ENCODE measurements at places on chromosomes 6 and 20.

DNA sequence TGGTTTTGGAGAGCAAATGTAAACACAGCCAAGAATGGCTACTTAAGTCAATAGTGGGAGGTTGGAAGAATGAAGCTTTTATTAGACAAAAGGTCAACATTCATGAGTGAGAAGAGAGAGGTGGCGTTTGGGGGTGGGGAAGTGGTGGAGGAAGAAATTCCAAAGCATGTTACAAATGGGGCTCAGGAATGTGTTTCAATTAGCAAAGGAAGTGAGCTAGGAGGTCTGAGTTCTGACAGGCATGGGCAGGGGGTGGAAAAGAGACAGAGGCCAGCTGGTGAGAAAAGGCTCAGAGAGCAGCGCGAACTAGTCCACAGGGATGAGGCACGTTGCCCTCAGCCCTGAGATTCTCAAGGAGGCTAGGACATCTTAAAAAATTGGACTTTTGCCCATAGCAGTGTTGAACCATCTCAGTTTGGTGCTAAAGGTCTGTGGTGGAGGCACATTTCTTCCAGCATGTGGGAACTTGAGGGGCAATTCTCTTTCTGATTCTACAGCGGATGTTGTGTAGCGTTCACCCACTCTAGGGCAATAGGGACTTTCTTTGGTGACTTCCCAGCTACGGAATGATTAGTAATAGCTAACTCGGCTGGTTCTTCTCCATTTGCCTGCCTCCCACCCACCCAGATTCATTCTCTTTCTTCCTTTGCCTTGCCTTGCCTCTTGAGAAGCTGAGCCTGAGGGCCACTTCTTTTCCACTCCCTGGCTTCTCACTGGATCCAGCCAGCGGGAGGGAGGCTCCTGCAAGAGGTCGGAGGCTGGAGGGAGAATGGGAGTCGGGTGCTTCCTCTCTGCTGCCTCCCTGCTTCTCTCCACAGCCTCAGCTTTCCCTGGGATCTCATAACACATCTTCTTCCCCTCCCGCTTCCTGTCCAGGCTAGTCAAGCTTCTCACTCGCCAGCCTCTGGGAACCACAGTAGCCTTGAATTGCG lies 45.1 kb upstream of the NEDD9 start:
- DNase-seq: no peak

DNA sequence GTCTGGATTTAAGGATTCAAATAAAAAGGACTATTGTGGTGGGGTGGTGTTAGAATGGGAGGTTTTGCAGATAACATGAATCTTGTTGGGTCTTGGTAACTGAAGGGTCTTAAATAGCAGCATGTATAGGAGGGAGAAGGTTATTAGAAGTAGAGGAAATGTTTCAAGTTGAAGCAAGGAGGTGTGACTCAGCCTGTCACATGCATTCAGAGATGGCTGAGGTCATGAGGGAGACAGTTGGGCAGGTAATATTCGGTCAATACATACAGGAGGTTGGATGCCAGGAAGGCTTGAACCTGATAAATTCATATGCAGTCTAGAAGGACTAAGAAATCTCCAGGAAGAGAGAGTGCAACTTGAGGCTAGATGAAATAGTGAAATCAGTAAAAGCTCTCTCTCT lies 6.1 kb downstream of the KLHL31 start:
- no peak for DNase-seq

GRCh38 chr6:34680802-34681515 lies 15.6 kb downstream of the ILRUN start:
- DNase-seq: no peak

DNA sequence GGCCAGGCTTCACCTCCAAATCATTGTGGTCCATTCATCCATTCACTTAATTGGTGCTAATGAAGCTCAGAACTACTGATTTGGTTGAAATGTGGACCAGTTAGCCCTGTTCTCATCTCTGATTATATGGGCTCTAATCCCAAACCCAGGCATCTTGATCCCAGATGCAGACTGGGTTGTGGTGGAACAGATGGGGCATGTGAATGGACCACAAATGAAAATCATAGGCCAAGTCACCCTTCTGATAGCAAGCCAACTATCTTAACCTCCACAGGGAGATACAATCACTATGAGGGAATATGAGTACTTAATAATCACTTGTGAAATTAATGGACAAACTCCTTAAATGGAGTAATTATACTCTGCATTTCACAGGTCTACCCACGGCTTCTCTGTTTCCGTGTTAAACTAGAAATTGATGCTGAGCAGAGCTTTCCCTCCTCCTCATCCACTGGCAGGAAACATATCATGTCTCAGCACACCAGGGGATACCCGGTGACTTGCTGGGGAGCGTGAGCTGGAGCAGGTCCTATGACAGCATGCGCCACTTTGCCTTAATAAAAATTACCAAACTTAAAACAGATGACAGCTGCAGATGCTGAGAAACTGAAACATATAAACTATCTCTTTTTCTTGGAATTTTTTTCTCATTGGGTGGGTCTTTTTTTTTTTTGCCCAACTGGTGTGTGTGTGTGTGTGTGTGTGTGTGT lies 108.8 kb upstream of the HEY2 start:
- no peak for DNase-seq

DNA sequence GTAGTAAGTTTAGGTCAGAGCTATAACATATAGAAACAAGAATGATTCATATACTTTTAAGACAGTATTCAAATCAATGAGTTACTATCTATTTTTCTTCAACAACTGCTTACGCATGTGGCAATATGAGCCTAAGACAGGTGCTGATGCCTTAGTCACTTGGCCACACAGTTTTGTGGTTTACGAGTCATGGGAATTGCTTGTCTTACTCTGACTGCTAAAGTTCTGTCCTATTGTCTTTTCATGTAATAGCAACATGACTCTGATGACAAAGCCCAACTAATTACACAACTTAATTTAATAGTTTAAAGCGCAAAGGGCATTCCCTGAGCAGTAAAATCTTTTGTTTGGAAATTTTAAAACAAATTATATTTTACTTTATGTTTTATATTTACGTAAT lies 159.3 kb upstream of the CENPW start:
- DNase-seq: no peak

- no peak for DNase-seq
These were observed 16.5 kb upstream of the WFDC2 start for GRCh38 chr20:45452772-45453691.

DNA sequence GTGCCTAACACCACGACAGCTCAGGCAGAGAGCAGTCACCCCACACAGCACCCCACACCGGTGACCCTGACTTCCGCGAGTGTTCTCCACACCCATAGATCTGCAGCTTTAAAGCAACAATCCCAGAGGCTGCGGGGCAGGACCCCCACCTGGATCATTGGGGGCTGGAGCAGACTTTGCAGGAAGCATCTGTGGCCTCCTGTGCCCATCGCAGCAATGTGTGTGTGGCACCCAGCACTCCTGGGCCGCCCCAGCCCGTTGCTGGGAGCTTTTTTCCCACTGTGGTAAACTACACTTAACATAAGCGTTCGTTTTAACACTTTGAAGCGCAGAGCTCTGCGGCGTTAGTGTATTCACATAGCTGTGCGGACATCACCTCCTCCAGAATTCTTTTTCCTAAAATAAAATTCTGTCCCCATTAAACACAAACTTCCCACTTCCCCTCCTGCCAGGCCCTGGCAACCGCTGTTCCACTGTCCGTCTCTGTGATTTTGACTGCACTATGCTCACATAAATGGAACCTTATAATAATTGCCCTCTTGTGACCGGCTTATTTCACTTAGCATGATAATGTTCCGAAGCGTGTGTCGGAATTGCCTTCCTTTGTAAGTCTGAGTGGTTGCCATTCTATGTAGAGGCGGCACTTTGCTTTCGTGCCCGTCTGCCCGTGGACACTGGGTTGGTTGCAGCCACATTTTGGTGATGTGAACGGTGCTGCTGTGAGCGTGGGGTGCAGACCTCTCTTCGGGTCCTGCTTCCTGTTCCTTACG lies 382.5 kb downstream of the CDH4 start:
- no peak for DNase-seq

- DNase-seq: no peak
These were observed 109.3 kb downstream of the WDR27 start for GRCh38 chr6:169592558-169592957.

GRCh38 chr20:44959082-44959637 lies 1.0 kb downstream of the TOMM34 start:
- DNase-seq: no peak

DNA sequence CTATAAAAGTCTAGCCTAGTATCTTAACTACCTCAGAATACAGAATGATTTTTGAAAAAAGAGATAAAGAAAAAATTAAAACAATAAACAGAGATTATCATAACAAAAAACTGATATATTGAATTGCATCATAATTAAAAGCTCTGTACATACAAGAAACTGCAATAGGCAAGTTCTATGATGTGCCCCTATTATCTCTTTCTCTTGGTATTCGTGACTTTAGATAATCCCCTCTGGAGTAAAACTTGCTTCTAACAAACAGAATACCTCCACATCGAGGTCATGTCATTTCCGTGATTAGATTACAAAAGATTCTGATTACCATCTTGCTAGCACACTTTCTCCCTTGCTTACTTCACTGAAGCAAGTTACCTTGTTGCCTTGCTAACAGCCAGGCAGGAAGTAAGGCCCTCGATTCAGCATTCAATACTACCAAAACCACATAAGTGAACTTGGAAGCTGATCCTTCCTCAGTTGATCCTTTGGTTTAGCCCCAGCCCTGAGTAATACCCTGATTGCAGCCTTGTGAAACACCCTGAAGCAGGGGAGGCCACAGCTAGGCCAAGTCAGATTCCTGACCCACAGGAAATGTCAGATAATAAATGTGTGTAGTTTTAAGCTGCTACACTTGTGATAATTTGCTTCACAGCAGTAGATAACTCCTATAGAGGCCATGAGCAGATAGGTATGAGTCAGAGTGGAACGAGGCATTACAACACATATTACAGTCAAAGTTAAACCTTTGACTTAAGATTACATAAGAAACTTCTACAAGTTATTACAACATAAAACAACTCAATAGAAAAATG lies 53.7 kb upstream of the TMX4 start:
- no peak for DNase-seq

- no peak for DNase-seq
These were observed 12.9 kb upstream of the EMILIN3 start for GRCh38 chr20:41379551-41379950.
